Fibroblast of villous mesenchyme (primary cell): ENCODE measurements at places on chromosomes 4 and X. TPM values are rescaled to one million over a fixed set of nuclear protein-coding genes. Genes with fewer than 3 reads are reported as not detected.

- no peak for DNase-seq
Measured at GRCh38 chr4:156515295-156515694, 456.3 kb downstream of the PDGFC start.

DNA sequence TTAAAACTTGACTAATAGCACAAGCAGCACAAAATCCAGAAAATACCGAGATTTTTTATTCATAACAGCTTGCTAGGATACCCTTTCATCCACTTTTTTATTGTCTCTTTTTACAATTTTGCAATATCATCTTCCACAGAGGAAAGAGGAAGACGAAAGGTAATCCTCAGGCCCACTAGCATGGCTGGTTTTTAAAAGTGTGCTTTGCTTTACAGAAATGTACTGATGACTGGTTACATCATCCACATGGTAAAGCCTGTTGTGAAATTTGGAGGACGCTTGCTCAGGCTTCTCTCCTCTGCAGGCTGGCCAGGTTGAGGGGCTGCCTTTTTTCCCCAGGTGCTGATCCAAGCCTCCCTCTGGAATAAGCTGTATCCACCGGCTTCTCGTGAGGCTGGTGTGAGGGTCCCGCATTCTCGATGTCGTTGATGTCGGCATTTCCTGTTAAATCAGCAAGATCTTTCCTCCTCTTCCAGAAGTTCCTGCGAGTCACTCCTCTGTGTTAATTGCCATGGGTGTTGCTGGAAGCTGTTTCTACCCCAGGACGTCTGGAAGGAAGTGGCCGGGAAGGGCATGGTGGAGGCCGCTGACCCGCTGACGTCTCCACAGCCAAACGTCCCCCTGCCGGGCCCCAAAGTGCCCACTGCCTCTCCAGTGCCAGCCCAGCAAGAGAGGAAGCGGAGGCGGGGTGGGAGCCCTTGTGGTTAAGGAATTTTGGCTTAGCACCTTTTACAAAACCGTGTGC lies 5.8 kb upstream of the DGKQ start:
- DNase-seq = peak; percentile 85

DNA sequence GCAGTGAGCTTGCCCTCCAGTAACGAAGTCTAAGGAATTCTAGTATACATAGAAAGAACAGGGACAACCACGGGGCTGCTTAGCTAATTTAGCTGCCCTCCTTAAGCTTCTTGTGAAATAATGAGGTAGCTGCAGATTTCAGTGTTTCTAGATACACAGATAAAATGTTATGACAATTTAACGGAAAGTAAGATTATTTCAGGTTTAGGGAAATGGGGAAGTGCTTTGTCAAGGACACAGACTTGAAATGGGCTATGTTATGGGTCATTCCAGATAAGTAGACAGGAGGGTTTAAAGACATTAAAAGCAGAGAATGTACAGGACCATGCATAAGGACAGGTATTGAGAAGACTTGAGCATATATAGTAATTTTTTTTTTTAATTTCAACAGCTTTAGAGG lies 34.2 kb upstream of the ZNF518B start:
- no peak for DNase-seq

GRCh38 chr4:8920289-8920965 lies 48.8 kb upstream of the HMX1 start:
- DNase-seq = no peak

DNA sequence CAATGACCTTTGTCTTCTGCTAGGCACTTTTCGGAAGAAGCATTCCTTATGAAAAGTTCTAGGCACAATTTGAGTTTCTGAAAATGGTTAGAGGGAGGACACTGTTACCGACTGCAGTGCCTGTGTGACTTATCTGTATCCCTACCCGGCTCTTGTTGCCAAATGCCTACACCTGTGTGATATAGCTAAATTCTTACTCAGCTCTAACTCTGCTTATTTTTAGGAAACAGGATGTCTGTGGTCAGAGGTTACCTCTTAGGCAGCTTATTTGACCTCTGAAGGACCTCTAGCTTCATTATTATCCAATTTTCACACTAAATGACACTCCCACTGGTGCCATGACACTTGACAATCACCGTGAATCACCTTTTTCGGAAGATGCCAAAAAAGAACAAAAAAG lies 561.1 kb upstream of the SMIM31 start:
- no peak for DNase-seq

DNA sequence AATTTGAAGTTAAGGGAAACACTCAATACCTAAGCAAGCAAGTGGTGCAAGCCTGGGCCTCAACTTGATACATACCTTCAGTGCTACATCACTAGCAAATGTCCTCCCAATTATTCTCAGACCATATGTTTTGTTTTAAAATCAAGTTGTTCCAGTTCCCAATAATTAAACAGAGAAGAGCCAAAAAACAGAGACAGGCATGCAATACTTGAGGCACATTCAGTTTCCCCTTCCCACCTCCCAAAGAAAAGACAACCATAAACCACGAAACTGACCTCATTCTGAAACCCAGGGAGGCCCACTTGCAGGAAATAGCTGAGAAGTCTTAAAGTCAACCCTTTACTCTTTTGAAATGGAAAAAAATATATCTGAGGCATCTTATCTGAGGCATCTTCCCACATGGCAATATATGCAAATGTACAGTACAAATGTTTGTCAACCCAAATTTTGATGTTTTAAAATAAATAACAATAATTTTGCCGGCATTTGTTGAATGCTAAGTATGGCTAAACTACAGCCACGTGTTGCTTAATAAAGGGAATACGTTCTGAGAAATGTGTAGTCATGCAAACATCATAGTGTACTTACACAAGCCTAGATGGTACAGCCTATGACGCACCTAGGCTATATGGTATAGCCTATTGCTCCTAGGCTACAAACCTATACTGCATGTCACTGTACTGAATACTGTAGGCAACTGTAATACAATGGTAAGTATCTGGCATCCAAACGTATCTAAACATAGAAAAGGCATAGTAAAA lies 147.5 kb downstream of the TSPAN5 start:
- peak; percentile 82 for DNase-seq

GRCh38 chr4:7132249-7132648 lies 60.1 kb upstream of the SORCS2 start:
- no peak for DNase-seq

DNA sequence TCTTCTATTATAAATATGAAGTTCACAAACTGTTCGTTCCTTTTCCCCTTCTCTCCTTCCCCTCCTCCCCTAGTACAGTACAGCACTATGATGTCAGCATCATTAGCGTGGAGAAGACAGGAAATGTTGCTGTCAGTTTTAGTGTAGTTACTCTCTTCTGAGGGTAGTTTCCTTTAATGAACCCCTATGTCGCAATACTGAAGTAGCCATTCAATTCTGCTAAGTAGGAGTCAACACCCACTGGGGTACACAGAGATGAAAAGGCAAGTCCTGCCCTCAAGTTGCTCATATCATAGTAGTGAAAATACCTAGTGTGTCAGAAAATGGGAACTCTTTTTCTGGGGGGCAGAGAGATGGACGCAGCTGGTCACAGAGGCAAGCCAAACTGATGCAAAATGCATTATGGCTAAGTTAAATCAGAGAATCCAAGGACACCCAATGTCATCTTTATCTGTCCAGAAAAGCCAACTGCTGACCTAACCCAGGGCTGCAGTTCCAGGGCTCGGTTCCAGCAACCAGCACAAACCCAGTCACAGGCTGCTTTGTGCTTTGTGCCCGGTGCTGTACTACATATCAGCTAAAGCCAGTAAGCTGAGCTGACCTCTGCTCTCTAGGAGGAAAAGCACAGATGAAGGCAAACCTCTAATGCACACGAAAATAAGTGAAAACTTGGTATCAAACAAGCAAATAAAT lies 31.5 kb downstream of the GRIA3 start:
- no peak for DNase-seq

DNA sequence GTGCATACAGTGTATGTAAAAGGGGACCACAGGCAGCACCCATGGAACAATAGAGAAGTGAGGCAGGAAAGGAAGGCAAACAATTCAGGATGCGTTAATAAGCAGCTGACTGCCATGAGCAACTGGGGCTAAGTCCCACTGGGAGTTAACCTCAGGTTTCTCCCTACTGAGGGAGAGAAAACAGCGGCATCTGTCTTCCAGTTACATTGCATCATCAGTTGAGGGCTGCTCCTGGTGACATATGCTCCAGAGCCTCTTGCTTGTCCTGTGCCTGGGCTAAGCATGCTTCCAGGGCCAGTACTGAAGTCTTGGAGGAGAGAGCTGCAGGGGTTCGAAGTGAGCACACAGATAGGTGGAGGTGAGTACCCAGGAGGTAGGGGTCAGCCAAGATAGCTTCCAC lies 24.3 kb downstream of the RAI2 start:
- DNase-seq = no peak

GRCh38 chr4:74117024-74117534 lies 18.1 kb upstream of the CXCL2 start:
- peak; percentile 85 for DNase-seq

DNA sequence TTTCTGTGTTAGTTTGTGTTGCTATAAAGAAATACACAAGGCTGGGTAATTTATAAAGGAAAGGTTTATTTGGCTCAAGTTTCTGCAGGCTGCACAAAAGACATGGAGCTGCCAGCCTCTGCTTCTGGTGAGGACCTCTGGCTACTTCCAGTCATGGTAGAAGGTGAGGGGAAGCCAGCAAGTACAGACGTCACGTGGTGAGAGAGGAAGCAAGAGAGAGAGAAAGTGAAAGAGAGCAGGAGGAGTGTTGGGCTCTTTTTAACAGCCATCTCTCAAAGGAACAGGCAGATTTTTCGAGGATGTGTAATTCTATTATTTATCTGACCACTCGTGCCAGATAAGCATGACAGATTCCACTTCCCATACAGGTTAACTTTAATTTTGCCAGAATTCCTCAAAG lies 1199.1 kb downstream of the ADGRL3 start:
- DNase-seq = no peak

DNA sequence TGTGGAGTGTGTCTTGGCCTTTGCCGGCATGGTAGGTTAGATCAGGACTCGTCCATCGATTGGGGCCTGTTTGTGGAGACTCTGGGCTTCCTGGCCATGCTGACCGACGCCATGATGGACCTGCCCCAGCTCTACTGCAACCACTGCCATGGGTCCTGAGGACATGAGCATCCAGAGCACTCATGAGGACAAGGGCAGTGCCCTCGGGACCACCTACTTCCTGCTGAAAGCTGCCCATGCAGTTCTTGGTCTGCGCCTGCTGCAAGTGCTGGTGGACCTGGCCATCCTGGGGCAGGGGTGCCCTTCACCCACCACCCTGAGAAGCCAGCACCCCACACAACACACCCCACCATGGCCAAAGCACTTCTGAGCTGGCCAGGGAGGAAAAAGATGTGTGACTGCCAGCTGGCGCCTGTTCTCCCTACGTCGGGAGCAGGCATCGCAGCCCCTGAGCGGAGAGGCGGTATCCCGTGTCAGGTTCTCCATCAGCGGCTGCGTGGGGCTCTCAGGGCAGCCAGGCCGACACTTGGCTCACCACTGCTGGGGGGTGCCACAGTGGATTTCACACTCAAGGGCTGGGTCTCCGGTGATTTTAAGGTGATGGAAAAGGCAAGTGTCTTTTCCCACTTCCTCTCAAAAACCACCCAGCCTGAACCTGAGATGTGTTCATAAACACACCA lies 106.4 kb downstream of the SCD5 start:
- DNase-seq = no peak

- DNase-seq = peak; percentile 67
Measured at GRCh38 chr4:73589261-73589847, 30.9 kb downstream of the RASSF6 start.

- DNase-seq = no peak
Measured at GRCh38 chr4:58325070-58325469, 1214.9 kb upstream of the IGFBP7 start.

DNA sequence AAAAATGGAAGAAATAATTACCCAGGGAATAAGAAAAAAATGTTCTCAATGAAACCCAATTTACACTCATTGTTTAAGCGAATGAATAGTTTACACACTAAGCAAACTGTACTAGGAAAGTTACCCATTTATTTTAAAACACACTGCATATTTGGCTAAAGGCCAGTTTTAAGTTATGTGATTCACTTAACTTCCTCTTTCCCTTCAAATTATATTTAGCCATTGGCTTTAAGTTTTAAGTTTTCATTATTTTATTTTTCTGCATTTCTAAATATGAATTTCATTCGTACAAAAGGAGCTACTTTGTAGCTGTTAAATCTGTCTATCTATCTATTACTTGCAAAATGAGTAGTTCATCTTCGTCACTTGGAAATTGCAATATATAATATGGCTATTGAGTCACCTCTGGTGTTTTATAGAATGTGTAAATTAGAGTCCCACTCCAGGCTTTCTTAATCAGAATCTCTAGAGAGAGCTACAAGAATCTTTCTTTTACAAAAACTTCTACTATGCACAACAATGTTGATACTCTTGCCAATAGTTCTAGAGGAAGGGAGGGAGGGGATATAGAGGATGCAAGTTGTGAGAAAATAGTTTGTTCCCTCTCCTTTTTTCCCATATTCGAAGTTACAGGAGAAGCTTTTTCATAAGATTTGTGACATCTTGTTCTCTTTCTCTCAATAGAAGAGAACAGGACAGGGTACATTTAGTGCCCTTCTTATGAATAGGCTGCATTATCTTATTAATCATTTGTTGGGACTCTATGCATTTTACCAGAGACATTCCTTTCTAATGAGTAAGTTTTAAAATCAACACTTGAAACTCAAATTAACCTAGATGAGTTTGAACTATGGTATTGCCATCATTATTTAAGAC lies 41.8 kb downstream of the SULT1B1 start:
- no peak for DNase-seq

DNA sequence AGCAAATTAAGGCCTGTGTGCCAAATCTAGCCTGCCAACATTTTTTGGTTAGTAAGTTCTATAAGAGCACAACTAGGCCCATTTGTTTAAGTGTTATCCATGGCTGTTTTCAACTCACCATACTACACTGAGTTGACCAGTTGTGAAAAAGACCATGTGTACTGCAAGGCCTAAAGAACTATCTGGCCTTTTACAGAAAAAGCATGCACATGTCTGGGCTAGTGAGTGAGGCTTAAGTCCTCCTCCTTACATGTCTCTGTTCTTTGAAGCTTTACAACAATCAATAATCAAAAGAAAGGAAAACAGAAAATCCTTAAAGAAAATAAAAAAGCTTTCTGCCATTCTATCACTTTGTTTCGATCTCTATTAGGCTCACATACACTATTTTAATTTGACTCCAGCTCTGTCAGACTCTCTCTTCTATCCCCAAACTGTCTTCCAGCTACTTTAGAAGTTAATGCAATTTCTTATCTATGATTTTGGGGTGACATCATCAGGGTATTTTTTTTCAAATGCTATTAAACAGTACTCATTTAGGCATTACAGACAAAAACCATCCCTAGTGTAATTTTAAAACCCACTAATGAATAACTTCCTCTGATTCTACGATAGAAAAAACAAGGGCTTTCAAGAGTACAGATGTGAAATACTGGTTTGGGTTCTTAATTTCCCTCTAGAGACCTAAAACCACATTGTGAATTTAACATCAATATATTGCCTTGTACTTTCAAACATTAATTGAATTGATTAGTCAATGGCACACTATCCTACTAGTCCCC lies 161.8 kb downstream of the MAB21L2 start:
- DNase-seq = no peak

The DOCK11 gene
- total RNA-seq = 50.1 and 54.4 TPM in 2 replicates

The BOD1L1 gene
- total RNA-seq = 21.9 and 23.7 TPM in 2 replicates

The SSX4 gene
- total RNA-seq = not detected in 2 replicates

The FAM184B gene
- under 0.01 TPM in 1 of 2 replicates, not detected in the other for total RNA-seq

The UGT2B11 gene
- not detected in 2 replicates for total RNA-seq

The SRPX gene
- 35.4 and 36.7 TPM in 2 replicates for total RNA-seq

The PCDH7 gene
- total RNA-seq = 53.1 and 122 TPM in 2 replicates

The MAGEB2 gene
- 2.6 TPM in 1 of 2 replicates, not detected in the other for total RNA-seq

The OTUD4 gene
- 25.4 and 33.2 TPM in 2 replicates for total RNA-seq

The S100G gene
- total RNA-seq = not detected in 2 replicates

The TTC29 gene
- total RNA-seq = under 0.01 TPM in 1 of 2 replicates, not detected in the other

The SPP1 gene
- total RNA-seq = 3.9 and 11.3 TPM in 2 replicates

The ZFYVE28 gene
- 3.2 and 12.1 TPM in 2 replicates for total RNA-seq

The PCDH11X gene
- total RNA-seq = under 0.01 TPM in 1 of 2 replicates, not detected in the other
